ENCODE measurements at places on chromosomes 3 and 15.

GRCh38 chr15:62164014-62164395 is 1.1 kb downstream of the C2CD4B start:
- no peak for DNase-seq

DNA sequence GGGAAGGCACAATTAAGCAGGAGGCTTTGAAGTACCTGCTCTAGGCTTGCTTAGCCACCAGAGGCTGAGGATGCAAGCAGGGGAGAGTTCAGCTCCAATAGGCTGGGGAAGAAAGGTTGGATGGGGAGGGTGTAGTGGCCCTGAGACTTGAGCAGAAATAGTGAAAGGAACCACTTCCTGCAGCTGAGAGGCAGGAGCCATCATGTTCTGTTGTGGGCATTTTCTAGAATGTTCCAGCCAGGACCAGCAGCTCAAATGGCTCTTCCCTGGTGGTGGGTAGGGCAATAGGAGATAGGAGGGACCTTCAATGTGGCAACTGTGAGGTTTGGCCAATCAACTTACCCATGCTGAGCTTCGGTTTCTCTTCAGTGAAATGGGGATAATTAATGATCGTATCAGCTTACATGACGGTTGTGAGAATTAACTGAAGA is 79.1 kb upstream of the CGNL1 start:
- no peak for DNase-seq

DNA sequence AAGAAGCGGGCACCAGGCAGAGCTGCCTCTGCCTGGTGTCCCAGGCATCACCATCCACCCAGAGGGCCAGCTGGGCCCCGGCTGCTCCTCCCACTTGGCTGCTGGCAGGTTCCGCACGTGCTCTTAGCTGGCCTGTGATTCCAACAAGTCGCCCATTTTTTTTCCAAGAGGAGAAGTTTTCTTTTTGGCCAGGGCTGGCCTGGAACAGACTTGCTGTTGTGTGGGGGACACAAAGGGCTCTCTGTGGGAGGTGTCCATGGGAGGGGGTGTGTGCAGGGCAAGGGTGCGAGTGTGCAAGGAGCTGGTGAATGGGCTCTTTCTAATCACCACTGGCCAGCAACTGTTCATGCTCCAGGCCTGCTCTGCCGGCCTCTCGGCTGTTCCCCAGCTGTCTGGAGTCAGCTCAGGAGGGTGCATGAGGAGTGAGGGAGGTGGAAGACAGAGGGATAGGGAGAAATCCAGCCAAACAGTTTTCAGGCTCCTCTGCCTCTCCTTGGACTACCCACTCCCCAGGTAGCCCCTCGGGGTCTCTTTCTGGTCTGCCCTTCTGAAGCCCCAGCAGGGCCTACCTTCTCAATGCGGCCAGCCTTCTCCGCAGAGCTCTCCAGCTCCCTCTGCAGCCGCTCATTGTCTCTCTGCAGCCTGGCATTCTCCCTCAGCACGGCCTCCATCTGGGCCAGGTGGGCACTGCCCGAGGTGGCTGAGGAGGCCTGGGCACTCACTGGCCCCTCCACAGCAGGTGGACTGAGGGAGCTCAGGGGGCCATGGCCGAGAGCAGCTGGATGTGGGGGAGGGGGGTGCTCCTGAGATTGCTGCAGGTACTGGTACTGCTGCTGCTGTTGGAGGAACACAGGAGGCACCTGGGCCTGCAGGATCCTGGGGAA is 7.1 kb downstream of the AMOTL2 start:
- no peak for DNase-seq

- DNase-seq = no peak
Measured at GRCh38 chr15:36858423-36858822, 241.9 kb downstream of the MEIS2 start.

DNA sequence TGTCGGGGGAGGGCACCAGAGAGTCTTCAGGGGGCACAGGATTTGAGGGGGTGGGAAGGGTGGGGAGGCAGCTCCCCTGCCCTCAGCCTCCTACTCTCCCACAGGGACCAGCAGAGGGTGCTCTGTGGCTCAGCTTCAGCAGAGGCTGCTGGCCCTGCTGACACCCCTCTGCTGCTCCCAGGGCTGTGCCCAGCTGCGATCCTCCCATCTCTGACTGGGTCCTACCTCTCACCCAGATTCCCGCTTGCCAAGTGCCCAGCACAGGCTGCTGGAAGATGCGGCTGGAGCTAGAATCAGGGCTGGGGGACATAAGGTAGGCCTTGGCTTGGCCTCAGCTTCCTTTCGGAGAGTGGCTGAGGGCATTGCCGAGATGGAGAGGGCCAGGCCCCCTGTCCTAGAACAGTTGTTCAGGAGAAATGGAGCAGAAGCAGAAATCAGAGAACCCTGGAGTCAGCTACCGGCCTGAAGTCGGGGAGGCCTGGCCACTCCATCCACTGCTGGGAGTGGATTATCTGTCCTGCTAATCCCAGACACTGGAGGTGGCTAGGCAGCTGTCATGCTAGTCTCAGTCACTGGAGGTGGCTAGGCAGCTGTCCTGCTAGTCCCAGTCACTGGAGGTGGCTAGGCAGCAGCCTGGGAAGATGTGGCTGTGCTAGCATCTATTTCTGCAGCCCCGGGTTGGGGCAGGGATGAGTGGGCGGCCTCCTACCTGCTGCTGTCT is 3.9 kb downstream of the GRM2 start:
- no peak for DNase-seq

- DNase-seq = peak; percentile 90
Measured at GRCh38 chr3:190385731-190386688, 2.0 kb upstream of the CLDN16 start.

GRCh38 chr15:27608248-27608647 is 490.9 kb downstream of the OCA2 start:
- no peak for DNase-seq

DNA sequence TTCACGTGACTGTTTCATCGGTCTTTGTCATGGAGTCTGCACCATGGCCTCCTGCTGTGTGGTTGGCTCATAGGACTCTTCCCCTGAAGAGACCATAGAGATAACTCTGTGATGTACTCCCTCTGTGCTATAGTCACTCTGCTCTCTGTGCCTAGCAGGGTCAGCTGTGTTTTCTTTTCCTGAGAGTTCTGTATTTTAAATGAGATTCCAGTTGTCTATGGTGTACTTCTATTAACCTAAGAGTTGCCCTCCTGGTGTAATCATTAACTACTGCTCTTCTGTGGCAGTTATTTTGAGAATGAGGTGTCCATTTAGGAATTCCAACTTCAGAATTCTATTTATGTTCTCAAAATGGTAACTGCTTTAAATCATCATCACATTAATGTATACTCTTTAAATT is 114.5 kb upstream of the ARPP21 start:
- DNase-seq = no peak

DNA sequence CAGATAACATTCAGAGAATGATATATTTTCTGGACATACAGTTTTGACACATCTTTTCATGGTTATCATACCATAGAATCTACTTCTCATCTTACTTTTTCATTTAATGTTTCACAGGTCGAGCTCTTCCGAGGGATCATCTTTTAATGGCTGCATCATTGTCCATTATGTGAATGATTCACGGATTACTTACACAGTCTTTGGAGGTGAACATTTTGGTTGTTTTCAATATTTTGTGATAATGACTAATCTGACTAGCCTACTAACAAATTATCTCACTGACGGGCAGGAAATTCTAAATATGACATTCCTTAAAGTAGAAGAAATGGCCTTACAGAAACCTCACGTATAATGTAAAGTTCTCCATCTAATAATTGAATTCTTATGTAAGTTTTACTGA is 209.1 kb upstream of the STRIT1 start:
- DNase-seq = no peak

GRCh38 chr3:27590437-27591298 is 106.5 kb upstream of the SLC4A7 start:
- DNase-seq = peak; percentile 84

GRCh38 chr15:70023064-70023768 is 74.5 kb downstream of the TLE3 start:
- DNase-seq = peak; percentile 57

Measured in inflammatory macrophage treated with lipopolysaccharide for 1 hour (primary cell).